Suppressor macrophage treated with lipopolysaccharide for 1 hour (primary cell): ENCODE measurements at places on chromosomes 1 and 21.

GRCh38 chr1:112444269-112444668 is 48.3 kb downstream of the CTTNBP2NL start:
- no peak for DNase-seq

GRCh38 chr21:41766883-41767605 is at the start of gene RIPK4:
RIPK4 (minus strand) TSS chr21:41767052; CDS start chr21:41767041, 11 bp downstream.
- DNase-seq = peak; percentile 32

DNA sequence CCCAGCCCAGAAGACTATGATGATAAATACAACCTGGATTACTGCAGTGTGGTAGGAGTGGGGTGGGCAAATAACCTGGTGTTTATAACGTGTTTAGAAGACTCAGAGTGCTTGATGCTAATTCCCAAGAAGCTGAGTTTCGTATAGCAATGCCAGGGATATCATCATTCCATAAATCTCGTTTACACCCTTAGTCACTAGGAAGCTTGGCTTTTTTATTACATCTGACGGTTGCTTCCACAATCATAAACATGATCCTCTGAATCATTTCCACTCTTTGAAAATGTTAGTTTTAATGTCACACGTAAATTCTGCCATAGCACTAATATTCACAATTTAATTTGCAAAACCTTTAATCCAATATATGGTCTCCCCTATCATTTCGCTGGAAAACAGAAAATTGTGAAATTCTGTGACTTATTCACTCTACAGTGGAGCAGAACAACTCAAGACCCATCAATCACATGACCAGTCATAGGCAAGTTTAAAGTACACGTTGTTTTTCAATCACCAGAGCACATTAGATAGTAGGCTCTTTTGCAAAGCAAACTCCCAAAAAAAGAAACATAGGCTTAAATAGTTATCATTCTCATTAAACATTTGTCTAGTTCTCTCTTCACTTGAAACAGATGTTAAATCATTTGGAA is 321.0 kb downstream of the LTN1 start:
- no peak for DNase-seq

DNA sequence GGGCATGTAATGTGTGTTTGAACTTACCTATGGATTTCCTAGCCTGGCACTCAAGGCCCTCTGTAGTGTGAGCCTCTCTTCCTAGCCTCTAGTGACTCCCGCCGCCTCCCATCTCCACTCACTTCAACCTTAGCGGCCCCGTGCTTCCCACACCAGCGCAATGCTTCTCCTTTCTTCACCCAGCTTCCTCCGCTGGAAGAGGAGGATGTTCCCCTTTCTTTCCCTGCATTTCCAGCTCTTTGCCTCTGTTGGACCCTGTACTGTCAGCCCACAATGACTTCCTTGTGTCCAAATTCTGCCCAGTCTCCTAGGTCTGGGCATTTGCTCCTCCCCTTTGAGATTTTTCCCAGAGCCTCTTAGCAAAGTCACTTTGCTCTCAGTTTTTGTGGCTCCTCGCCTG is 138.1 kb upstream of the IRF2BP2 start:
- DNase-seq = peak; percentile 64

DNA sequence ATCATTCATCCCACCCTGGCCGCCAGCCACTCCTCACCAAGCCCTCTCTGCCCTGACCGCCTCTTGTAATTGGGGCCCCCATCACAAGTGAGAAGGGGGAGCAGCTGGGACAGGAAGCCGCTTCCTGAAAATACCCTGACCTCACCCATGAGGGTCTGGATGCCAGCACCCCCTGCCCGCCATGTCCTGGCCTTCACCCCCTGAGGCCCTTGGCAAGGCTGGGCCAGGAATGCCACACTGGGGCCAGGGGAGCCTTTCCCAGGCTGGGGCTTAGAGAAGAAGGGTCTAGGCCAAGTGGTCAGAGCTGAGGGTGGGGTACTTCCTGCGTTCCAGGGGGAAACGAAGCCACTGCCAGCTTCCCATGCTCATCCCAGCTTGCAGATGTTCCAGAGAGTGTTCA is 60.5 kb downstream of the TAS1R2 start:
- no peak for DNase-seq

DNA sequence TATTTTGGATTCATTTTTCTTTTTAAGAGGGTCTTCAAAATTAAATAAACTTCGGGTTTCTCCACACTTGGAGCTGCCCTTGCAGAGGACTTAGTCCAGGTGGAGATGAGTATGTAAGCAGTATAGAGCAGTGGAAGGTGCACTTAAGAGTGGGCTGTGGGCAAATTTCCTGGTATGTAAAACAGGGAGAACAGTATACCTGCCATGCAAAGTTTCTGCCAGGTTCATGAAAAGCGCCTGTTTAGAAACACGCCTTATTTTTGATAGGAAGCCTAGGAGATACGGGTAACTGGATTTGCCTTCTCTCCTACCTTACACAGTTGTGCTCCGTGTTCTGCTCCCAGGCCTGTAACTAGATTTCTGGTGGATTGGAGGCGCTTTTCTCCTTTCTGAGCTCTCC is 1.2 kb downstream of the KDM4A start:
- DNase-seq = no peak

- no peak for DNase-seq
Measured at GRCh38 chr21:35119501-35120047, 70.5 kb upstream of the RUNX1 start.

- DNase-seq = no peak
Measured at GRCh38 chr1:10232163-10232562, 21.8 kb downstream of the KIF1B start.

DNA sequence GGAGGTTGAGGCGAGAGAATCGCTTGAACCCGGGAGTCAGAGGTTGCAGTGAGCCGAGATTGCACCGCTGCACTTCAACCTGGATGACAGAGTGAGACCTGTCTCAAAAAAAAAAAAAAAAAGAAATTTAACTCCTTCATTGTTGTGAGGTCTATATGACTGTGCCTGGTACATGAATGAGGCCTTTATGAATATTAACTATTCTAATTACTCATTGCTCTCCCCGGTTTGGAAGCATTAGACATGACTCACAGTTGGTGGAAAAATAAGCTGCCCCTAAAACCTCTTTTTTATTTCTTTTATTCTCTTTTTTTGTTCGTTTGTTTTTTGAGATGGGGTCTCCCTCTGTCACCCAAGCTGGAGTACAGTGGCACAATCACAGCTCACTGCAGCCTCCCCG is 3.3 kb downstream of the NPPB start:
- DNase-seq = no peak

GRCh38 chr1:31437433-31438037 is 24.5 kb downstream of the SERINC2 start:
- DNase-seq = no peak

DNA sequence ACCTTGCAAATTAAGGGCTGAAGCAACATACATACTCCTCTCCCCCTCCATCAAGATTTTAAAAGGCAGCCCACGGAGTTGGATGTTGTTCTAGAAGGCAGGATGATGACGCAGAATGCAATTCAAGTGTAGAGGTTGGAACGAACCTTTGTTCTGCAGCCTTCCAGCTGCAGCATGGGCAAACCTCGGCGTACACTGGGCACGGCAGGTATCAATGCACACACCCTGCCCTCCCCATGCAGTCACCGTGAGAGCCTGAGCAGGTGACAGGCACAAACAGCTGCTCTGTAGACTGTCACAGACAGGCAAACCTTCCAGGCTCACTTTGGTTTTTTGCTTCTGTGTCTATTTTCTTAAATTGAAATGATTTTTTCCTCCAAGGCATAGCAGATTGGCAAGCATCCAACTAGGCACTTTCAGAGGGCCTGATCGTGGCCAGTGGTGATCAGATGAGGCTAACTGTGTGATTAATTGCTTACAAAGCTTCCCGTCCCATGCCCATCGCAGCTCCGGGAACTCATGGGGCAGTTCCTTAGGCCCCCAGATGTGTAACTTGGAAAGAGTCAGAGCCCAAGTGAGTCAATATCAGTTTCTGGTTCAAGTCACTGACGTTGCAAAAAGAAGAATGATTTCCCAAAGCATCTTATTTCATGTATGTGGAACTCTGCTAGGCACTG is 82.3 kb downstream of the ITPKB start:
- peak; percentile 90 for DNase-seq

GRCh38 chr1:212518188-212519054 is 85.7 kb downstream of the NENF start:
- DNase-seq = peak; percentile 40

GRCh38 chr21:25360593-25360992 is 246.7 kb downstream of the MRPL39 start:
- no peak for DNase-seq

- DNase-seq = no peak
Measured at GRCh38 chr1:53344921-53345838, 17.3 kb upstream of the LRP8 start.

- no peak for DNase-seq
Measured at GRCh38 chr1:3225661-3226060, 156.7 kb downstream of the PRDM16 start.
